ENCODE measurements at places on chromosomes 1 and 21.
A peak's percentile ranks its signal among the peaks of the same experiment; 100 is the strongest.

DNA sequence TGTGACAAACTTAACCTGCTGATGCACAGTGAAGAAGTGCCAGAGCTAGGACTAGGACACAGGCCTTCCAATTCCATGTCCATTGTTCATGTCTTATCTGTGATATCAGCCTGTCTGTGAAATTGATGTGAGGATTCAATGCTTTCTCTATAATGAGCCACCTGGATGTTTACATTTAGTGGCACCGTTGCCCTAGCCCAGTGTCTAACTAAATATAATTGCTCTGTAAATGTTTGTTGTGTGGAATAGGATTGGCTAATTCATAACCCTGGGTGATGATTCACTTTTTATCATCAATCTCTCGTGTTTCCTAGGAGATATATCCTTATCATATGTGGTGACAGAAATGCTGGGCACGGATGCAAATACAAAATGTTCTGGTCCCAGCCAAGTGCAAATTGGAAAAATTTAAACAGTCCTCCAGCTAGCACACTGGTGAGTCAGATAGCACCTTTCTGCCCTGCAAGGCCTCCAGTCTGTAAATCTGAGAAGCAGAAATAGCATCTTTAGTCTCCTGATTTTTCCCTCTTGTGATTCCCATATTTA, 46.9 kb upstream of the GNG12 start:
- peak; percentile 75 for DNase-seq

DNA sequence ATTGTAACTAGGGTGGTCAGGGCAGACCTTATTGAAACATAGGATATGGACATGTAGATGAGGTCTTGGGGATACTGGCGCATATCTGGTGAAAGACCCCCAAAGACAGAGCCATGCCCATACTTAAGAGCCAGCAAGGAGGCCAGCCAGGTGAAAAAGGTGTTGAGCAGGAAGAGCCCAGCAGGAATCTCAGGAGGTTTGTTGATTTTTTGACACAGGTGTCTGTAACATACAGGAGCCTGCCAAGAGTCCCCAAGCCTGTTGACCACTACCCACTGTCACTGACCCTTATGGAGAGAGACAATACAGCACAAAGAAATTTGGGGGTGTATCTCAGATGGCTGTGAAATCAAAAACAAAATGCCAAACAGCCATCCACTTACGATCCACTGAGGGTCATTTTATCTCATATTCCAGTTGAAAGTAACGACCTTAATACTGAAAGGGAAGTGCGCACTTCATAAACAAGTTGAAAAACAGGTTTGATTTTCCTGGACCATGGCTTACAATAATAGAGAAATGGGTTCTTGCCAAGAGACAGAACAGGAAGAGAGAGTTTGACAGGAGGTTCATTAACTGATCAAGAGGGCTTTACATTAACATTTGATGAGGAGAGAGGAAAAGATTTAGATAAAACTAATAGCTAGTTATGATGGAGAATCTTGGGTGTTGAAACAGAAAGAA, 163.6 kb downstream of the GLUL start:
- peak; percentile 16 for DNase-seq

DNA sequence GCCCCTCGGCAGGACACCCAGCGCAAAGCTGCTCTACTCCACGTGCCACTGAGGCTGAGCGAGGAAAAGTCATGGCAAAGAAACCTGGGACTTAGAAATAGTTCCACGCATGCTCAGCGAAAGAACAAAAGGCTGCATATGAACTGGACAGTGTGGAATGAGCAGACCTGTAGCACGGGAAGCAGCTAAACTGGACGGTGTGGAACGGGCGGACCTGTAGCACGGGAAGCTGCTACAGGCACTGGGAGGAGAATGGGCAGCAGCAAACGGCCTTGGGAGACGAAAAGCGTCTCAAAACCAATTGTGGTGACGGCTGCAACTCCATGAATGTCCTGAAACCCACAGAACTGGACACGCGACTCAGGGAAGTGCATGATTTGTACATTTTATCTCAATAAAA, 15.6 kb downstream of the SSU72 start:
- DNase-seq = no peak

GRCh38 chr21:35616090-35616489, 444.2 kb downstream of the SETD4 start:
- DNase-seq = no peak

- DNase-seq = peak; percentile 14
Observed at GRCh38 chr1:184929711-184930202, 44.6 kb downstream of the NIBAN1 start.
